Caco-2 (cell line): ENCODE measurements at places on chromosomes 7 and 10.

DNA sequence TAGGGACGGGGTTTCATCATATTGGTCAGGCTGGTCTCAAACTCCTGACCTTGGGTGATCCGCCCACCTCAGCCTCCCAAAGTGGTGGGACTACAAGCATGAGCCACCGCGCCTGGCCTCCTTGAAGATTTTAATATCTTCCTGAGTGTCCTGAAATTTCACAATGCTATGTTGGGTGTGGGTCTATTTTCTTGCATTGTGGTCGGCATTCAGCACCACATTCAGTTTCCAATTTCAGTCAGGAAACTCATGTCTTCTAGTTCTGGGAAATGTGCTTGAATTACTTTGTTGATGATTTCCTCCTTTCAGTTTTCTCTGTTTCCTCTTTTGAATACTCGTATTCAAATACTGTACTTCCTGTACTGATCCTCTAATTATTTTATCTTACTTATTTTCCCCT is 49.3 kb upstream of the IL6 start:
- DNase-seq: no peak

- no peak for DNase-seq
Observed at GRCh38 chr10:43395571-43396060, 13.4 kb downstream of the HNRNPF start.

- DNase-seq: no peak
Observed at GRCh38 chr7:106222545-106222944, 62.2 kb downstream of the NAMPT start.

- DNase-seq: no peak
Observed at GRCh38 chr7:132161533-132161915, 414.7 kb downstream of the PLXNA4 start.

- DNase-seq: no peak
Observed at GRCh38 chr7:126362746-126363145, 890.0 kb downstream of the GRM8 start.

DNA sequence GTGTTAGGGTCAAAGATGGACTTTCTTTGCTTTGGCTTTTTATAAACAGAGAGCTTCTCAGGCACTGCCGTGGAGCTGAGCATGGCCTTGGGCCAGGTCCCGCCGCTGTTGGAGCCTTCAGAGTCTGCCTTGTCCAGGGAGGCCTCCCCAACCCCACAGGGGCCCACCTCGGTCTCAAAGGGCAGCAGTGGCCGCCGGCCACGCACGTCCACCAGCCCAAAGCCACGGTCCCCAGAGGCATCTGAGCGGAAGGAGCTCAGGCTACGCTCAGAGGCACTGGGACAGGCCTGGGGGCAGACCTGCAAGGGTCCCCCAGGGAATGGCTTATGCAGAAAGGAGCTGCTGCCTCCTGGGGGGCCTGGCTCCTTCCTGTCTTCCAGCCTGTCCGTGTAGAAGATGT is 105.0 kb downstream of the DLG5 start:
- no peak for DNase-seq

GRCh38 chr7:101990811-101991418 is 173.5 kb downstream of the CUX1 start:
- no peak for DNase-seq

- DNase-seq: no peak
Observed at GRCh38 chr7:148261996-148262688, 328.4 kb upstream of the C7orf33 start.

- no peak for DNase-seq
Observed at GRCh38 chr10:621513-621912, 68.0 kb downstream of the DIP2C start.

DNA sequence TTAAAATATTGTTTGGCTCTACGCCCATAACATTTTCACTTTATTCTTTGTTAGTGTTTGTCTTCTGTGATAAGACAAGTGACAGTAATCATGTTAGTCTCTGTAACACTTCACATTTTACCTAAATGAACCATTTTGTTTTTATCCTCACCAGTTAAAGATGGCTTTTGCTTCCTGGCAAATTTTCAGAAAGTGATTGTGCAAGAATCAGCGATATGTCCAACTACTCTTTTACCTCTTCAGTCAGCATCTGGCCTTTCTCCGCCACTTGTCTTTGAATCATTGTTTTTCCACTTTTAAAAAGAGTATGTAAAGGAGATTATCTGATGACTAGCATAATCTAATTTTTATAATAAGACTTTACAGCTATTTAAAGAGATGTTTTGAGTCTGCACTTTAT is 3.5 kb downstream of the DGKB start:
- no peak for DNase-seq

GRCh38 chr10:51445588-51445987 is 253.8 kb downstream of the CSTF2T start:
- no peak for DNase-seq

DNA sequence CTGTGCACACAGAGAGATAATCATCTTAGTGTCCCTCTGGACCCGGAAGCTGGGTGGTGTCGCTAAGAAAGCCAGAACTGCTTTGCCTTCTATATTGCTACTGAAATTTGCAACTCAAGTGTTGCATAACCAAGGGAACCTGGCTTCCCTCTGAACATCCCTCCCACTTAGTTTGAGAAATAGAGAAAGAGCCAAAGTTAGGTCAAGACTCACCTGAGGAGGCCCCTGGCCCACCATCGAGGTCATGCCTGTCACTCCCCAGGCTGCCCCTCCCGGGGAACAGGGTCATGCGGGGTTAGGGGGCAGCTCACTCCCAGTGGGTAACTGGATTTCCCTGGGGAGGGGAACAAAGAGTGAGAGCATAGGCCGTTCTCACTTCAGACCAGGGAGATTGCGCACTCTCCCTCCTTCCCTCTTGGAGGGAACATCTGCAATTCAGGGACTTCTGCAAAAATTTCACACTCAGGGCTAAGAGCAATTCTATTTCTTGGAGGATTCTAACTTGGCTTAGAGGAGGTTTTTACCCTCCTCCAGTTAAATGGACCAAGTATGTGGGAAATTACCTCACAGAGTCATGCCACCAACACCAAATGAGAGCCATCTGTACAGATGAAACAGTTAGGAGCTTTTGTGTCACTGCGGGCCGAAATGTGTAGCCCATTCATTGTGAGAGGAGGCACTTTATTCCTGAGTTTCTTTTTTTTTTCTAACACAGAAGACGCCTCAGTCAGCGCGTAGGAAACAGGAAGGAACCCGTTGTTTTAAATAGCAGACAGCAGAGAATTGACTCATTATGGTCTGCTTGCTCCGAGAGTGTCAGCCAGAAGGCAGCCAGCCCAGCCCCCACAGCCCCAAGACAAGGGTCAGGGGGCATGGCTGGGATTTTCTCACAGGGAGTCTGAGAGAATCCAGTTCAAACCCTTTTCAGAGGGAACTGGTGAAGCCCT is 221.3 kb downstream of the ARHGAP12 start:
- DNase-seq: no peak

DNA sequence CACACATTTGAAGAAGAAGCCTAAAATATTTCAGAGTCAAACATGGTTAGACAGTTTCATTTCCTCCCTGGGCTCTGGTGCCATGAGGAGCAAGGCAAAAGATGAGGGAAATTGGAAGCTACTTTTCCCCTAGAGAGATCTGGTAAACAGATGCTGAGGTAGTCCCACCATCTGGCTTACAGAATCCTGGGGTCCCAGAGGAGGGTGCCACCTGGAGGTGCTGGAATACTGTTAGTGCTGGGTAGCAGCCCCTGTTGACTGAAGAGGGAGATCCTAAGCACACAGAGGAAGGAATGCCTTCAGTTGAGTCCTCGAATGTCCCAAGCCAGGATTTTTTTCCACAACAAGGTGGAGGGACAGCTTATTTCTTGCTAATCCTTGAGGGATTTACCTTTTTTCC is 160.1 kb downstream of the FZD1 start:
- no peak for DNase-seq

DNA sequence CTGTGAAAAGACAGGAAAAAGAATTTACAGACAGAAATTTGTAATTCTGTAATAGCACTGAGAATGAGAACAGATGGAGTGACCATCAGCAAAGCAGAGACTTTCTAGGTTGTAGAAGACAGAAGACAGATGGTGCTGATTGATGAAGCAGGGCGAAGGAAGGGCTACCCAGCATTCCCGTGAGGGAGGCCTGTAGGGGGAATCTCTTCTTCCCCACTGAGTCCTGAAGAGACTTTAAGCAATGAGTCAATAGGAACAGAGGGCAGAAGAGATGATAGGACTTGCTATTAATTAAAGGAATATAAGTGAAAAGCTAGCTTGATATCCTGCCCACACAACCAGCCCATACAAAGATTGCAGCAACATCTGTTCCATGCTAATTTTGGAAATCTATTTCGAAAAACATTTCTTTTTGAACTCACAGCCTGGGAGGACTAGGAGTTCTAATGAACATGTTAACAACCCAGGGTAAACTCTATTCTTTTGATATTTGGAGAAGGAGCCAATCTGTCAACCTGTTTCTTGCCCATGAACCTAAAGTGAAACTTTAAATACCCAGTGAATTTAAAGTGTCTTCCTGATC is 44.1 kb downstream of the RALA start:
- DNase-seq: no peak
